NCI-H226 (cell line): ENCODE measurements at places on chromosomes 4 and X.

- peak; percentile 2 for DNase-seq
Observed at GRCh38 chrX:133290076-133290475, 71.9 kb upstream of the TFDP3 start.

GRCh38 chr4:10182446-10183424, 66.1 kb upstream of the WDR1 start:
- no peak for DNase-seq

DNA sequence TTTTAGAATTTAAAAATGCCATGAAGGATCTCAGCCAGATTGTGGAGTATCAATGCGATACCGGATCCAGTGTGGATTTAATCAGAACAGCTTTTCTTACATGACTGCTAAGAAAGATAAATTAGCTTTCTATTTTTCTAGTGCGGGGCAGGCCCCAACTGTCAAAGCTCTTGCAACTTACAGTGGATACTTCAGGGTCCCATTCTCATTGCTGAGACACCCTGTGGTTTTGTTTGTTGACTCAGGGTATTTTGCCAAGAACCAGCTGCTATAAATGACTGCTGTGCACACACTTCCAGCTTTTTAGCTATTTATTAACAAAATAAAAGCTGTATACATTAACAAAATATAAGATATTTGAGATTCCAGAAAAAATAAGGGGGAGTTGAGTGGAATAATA, 166.4 kb downstream of the DCLK2 start:
- no peak for DNase-seq

DNA sequence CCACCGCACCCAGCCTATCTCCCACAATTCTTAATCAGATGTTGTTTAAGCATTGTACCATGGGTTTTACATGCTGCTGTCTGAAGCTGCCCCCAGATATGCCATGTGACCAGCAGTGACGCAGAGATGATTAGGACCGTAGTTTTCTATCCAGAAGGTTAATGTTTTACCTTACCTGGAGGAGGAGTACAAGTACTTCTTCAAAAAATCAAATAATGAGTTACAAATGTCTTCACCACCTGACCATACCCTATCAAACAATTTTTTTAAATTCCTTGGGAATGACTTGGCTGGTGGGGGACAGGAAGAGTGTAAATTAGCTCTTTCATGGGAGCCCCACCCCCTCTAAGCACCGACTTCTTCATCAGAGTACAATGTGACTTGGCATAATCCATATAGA, 16.2 kb upstream of the SGMS2 start:
- DNase-seq, result no peak

DNA sequence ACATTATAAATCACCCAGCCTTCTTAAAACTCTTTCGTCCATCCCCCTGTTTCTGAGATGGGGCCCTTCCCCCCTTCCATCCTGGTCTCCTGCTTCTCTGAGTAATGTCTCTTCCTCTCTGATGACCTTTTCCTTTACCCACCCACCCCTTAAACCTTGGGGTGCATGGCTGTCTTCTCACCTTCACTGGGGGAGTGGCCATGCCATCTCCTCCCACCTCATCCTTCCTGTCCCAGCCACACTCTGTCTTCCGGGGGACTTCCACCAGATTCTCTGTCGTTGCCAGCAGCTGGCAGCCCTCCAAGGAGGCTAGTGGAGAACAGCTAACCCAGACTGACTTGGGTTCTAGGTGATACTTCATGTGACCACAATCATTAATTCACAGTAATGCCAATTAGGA, 83.2 kb upstream of the SCML1 start:
- no peak for DNase-seq
